ENCODE measurements at places on chromosomes 7 and 10. TPM values are rescaled to one million over a fixed set of nuclear protein-coding genes. Genes with fewer than 3 reads are reported as not detected.

Gene GPRIN2
- not detected for total RNA-seq

DNA sequence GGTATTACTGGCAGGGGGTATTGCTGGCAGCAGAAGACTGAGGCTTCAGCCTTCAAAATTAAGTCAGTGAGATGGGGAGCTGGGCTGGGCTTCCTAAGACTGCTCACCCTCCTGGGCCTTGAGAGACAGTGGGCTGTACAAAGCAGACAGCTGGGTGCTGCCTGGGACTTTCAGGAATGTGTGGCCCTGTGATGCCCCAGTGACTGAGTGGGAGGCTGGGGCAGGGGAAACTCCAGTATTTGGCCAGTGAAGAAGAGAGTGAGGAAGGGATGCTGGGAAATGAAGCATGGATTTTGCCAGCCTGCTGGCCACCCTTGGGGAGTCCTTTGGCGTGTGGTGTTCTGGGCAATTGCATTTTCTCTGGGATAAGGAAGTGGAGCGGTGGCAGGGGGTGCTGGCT lies 442 bp downstream of the ANKRD2 start:
- no peak for DNase-seq

- DNase-seq: no peak
Observed at GRCh38 chr10:132372516-132373095, 24.4 kb upstream of the PWWP2B start.

GRCh38 chr7:98997846-98998245 lies 119.5 kb downstream of the TRRAP start:
- no peak for DNase-seq

DNA sequence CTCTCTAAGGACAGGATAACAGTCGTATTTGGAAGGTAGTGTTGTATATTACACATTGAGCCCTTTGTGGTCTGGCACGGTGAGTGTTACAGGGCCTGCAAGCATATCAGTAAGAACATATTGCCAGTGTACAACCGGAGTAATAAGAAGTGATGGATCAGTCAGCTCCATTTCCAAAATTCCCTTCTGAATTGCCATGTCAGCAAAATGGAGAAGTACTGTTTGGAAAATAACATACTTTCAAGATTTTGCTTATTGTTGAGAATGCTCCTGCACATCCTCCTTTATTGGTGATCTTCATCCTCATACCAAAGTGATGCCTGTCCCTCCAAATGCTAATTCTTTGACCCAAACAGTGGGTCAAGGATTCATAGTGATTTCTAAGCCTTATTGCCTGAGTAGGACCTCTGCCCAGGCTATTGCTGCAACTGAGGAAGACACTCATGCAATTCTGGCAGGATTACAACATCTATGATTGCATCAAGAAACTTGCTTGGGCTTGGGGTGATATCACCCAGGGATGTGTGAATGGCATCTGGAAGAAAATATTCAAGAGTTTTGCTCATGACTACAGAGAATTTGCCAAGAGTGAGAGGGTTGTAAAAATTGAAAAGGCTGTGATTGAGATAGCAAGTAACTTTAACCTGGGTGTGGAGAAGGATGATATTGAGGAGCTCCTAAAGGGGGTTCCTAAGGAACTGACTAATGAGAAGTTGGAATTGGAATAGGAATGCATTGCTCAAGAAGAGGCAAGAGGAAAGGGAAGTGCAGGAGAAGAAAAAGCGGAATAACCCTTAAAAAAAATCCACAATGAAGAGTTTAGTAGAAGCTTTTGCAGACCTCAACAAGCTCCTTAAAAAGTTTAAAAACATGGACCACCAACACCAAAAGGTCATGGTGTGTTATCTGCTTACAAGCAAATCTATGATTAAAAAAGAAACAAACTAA lies 452.2 kb upstream of the SORCS1 start:
- DNase-seq: no peak
